ENCODE measurements at places on chromosomes 12 and 14. TPM values are rescaled to one million over a fixed set of nuclear protein-coding genes. Genes with fewer than 3 reads are reported as not detected.

REC8 gene
- total RNA-seq: 2.6 TPM

FGF23 gene
- not detected for total RNA-seq

RNU4-1 gene
- total RNA-seq: not detected

DCAF5 gene
- 18.8 TPM for total RNA-seq

SDSL gene
- 22.3 TPM for total RNA-seq

RNF31 gene
- 14.7 TPM for total RNA-seq

ACSS3 gene
- not detected for total RNA-seq

CLEC6A gene
- total RNA-seq: not detected

All from A549 treated with ZK216348 at 1 μM for 4 hours (cell line).